ENCODE measurements at places on chromosomes 6 and 20.

- DNase-seq: no peak
Measured at GRCh38 chr20:51727872-51728271, 40.3 kb downstream of the ATP9A start.

DNA sequence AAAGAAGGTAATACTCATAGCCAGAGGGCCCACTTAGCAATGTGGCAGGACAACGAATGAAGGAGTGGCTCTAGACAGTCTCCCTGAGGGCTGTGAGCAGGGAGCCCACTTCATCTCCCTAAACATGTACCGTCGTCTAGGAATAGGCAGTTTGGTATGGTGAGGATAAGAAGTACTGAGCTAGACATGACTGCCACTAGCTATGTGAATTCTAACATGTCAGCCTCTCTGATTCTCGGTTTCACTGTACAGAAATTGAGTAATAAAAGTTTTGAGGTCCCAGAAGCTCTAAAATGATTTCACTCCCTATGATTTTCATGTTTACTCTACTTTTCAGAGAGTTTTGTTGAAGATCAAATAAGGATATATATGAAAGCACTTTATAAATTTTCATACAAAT is 107.1 kb downstream of the AHI1 start:
- no peak for DNase-seq

DNA sequence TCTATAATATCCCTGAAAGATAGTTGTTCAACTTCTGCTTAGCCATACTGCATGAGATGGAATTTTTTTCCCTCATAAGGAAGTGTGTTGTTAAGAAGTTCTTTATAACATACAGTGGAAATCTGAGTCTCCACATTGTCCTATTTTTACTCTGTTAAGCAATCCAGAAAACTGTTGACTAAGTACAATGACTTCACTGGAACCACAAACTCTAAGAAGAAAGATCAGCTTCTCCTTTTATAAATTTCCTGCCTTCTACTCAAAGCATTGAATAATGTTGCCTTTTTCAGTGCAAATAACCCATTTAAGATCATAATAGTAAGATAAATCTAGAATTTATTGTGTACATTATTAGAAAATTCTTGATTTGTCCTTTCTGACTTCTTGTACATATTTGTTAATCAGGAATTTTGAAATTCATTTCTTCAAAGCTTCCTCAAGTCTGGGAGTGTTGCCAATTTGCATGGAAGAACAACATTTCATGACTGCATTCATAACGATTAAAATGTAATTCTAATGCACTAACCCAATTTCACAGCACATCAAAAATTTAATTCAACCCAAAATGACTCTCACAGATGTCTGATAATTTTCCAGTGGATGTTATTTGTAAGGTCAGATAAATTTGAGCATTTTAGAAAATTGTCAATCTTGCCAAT is 45.6 kb upstream of the ANKEF1 start:
- no peak for DNase-seq

DNA sequence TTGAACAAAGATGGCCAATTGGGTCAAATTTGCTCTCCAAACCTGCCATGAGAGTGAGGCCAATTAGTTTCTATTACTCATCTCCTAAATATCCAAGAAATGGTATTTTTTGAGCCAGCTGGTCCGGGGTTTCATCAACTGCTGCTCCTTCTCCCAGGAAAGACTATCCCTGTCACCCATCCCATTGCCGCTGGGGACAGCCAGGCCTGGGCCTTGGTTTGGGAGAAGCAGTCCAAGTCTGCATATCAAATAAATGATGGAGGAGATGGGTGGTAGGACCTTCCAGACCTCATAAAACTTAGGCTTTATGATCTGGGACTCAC is 46.7 kb upstream of the TTPAL start:
- DNase-seq: no peak

GRCh38 chr6:84344005-84344404 is 116.6 kb upstream of the CEP162 start:
- DNase-seq: no peak

- DNase-seq: no peak
Measured at GRCh38 chr6:98970469-98970868, 22.7 kb upstream of the FBXL4 start.

DNA sequence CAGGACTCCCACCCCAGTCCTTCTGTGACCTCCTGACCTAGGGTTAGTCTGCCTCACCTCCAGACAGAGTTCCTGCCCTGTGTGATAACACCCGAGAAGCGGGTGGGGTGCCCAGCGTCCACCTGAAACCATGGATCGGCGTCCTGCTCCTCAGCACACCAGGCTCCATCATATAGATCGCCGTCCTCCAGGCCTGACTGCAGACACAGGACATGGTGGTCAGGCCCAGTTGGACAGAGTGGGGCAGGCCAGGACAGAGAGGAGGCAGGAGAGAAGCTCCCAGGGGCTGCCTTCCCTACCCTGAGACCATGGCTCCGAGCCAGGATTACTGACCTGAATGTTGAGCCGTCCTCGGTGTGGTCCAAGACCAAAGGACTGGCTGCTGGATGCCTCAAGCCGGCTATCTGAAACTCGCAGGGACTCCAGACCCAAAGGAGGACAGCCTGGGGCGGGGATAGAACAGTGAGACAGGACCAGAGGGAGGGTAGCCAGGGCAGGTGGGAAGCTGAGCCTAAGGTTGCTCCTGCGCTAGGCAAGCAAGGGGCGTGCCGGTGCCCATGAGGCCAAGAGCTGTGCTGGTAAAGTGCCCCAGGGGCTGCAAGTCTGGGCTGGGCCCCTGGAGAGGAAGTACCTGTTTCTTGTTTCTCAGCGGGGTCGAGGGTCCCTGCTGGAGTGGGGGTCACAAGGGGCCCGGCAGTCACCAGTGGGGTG is 2.2 kb downstream of the CPXM1 start:
- no peak for DNase-seq

DNA sequence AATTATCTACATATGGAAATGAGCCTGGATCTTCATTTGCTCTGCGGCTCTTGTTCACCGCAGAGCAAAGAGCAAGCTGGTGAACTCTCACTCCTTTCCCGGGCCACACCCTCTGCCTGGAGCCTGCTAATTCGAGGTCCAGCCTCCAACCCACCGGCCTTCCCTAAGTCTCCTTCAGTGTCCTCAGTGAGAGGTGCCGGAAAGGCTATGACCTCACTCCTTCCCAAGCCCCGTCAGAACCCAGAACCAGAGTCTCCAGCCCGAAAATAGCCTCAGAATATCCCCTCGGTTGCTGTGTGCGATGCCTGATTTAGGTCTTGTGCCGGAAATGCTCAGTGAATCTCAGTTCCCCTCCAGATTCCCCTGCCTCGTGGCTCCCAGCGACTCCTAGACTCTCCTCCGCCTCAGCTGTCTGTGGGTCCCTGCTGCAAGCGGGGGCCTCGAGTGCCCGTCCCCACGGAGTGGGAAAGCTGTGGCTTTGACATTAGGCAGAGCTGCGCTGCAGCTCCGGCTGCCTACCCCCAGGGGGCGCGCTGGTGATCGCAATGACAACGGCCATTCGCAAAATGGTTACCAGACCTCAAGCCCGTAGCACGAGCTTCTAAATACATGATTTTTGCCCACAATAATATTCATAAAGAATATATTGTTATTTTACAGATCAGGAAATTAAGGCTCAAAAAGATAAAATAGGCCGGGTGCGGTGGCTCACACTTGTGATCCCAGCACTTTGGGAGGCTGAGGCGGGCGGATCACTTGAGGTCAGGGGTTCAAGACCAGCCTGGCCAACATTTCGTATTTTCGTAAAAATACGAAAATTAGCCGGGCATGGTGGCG is 4.1 kb upstream of the BNIP5 start:
- peak; percentile 89 for DNase-seq

GRCh38 chr6:27897580-27898206 is 14.5 kb downstream of the OR2B2 start:
- no peak for DNase-seq

DNA sequence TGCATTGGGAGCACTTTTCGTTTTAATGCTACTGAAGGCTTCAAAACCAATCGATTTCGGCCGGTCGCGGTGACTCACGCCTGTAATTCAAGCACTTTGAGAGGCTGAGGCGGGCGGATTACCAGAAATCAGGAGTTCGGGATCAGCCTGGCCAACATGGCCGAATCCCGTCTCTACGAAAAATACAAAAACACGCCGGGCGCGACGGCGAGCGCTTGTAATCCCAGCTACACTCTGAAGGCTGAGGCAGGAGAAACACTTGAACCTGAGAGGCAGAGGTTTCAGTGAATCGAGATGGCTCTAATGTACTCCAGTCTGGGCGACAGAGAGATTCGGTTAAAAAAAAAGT is 58.4 kb downstream of the TRIM38 start:
- DNase-seq: no peak

DNA sequence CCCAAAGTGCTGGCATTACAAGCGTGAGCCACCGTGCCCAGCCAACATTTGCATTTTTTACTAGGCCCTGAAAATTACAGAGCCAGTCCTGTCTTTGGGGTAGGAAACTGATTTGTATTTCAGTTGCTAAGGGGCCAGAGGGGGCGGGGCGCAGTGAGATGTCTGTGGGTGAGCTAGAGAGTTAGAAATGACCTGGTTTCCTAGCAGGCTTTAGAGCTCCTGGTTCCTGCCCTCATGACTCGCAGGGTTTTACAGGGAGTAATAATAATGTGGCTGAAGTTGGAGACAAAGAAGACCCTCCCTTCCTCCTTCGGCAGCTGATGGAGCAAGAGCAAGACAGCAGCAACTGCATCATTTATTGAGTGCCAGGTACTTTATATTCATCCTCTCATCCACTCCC is 131.5 kb downstream of the TFAP2C start:
- DNase-seq: no peak

GRCh38 chr20:9398882-9399281 is 115.5 kb upstream of the LAMP5 start:
- no peak for DNase-seq

DNA sequence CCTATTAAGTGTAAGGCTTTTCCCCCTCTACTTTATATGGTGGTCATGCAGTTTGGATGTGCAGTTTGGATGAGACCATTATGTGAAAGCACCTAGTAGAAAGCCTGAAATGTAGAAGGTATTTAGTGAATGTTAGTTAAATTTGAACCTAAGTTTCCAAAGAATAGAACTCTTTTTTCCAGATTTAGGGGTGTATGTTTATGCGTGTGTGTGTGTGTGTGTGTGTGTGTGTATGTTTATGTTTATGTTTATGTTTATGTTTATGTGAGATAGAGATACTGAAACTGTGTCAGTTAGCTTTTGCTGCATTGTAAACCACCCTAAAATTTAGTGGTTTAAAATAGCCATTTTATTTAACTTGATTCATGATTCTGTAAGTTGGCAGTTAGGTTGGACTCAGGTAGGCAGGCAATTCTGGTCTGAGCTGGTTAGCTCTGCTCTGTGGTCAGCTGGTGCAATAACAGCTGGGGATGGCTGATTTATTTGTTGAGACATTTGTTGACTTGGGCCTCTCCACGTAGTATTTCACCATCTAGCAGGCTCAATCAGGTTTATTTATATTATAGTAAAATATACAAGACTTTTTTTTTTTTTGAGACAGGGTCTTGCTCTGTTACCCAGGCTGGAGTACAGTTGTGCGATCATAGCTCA is 54.0 kb downstream of the STK4 start:
- no peak for DNase-seq

DNA sequence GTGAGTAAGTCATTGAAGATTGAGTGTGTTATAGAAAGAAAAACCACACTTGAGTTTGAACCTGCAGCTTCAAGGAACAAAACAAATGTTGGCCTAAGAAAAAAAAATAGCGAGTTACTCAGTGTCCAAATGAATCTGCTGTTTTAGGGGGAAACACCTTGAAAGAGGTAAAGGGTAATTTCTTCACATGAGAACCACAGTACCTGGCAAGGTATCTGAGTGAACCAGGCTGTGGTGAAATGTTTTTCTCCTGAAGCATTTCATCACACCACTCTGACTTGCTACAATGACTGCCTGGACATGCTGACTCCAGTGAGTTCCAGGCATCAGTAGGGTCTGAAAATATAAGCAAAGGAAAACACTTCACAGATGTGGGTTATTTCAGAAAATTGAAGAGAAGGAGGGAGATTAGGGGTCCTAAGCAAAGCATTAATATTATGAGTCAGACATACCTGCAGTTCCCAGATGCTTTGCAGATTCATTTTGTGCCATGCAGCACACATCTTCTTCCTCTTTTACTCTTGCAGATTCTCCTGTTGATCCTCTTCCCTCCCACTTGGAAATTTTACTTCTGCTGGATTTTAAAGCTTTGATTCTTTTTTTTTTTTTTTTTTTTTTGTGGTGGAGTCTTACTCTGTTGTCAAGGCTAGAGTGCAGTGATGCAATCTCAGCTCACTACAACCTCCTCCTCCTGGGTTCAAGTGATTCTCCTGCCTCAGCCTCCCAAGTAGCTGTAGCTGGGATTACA is 206.2 kb upstream of the SGK1 start:
- DNase-seq: no peak

DNA sequence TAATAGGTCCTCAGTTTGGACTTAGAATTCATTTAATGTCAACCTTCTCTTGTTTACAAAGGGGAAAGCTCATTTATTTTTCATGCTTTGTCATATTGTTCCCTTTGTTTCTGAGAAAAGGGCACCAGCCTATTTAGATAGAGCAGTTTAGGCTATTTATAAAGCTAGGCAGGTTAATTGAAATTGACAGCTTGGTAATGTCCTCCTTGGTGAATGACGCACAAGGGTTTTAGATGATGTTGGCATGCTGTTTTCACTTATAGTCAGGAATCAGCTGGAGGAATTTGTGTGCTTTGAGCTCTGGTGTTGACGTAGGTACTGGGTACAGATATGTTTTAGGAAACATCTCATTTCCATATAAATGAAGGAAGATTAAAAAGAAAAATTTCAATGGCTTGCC is 45.2 kb downstream of the BCKDHB start:
- no peak for DNase-seq

DNA sequence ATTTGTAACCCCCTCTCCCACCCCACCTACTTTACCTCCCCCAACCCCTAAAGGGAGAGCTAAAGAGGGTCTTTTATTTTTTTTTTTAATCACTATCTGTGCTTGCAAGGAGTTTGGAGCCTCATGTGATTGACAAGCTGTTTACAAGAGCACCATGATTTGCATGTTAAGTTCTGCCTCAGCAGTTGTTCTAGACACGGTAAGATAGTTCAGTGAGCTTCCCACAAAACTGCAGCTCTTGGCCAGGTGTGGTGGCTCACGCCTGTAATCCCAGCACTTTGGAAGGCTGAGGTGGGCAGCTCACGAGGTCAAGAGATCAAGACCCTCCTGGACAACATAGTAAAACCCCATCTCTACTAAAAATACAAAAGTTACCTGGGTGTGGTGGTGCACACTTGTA is 5.0 kb upstream of the PXDC1 start:
- no peak for DNase-seq

- DNase-seq: no peak
Measured at GRCh38 chr6:39608652-39609345, 116.4 kb downstream of the KIF6 start.

DNA sequence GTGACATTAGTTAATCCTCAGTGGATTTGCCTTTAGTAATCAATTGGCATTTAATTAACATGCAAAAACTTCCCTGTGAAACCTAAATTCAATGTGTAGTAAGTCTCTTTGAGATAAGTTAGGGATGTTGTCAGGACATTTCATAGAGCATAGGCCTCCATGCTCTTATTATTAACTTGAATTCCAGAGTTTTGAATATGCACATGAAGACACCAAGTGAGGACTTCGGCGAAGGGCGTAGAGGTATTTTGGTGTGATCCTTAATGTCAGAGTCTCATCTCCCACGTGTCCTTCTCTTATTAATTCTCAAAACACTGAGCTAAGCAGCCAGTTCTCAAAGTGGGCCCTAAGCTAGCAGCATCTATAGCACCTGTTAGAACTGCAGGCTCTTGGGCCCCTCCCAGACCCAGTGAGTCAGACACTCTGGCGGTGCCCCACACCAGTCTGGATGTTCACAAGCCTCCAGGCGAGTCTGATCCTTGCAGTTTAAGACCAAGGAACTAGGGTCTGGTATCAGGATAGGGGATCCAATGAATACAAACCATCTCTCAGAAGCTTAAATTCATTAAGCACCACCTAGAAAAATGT is 292.1 kb downstream of the QKI start:
- no peak for DNase-seq

All from GM03348 (cell line).